ENCODE measurements at places on chromosomes 3 and 15.

DNA sequence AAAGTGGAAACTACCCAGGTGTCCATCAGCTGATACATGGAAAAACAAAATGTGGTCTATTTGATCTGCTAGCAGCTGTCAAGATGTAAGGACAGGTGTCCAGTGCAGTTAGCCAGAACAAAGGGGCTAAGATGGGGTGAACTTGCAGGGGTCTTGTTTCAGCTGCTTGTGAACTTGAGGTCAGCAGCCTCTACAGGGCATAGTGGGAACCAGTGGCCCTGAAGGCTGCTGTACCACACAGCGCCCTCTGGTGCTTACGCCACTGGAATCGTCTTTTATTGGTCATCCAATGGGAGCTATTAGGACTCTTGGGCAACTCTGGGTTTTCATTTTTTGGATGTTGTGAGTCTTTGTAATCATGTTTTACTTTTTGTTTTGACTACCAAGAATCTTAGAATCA is 62.2 kb upstream of the CTSH start:
- no peak for DNase-seq

DNA sequence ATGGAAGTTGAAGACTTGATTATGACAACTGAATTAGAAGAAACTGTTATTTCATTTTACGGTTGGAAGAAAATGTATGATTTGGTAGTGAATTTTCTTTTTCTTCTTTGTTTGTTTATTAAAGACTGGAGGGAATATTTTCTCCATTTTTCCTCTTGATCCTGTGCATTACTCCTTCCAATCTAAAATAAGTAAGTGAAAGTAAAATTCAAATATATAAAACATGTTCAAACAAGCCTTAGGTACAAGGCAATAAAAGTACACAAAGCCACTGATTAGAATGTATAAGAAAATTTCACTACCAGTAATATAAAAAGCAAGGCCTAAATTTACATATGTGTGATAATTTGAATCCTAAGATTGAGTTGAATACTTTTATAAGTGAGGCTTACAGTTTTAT is 181.2 kb upstream of the MME start:
- DNase-seq: no peak

DNA sequence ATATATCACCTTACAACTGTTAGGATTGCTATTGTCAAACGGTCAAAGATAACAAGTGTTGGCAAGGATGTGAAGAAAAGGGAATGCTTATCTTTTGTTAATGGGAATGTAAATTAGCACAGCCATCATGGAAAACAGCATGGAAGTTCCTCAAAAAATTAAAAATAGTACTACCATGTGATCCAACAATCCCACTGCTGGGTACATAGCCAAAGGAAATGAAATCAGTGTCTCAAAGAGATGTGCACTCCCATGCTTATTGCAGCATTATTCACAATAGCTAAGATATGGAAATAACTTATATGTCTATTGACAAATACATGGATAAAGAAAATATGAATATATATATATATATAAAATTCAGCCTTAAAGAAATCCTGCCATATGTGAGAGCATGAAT is 274.6 kb downstream of the EDEM1 start:
- no peak for DNase-seq

GRCh38 chr3:137011153-137011552 is 53.4 kb downstream of the IL20RB start:
- DNase-seq: no peak

DNA sequence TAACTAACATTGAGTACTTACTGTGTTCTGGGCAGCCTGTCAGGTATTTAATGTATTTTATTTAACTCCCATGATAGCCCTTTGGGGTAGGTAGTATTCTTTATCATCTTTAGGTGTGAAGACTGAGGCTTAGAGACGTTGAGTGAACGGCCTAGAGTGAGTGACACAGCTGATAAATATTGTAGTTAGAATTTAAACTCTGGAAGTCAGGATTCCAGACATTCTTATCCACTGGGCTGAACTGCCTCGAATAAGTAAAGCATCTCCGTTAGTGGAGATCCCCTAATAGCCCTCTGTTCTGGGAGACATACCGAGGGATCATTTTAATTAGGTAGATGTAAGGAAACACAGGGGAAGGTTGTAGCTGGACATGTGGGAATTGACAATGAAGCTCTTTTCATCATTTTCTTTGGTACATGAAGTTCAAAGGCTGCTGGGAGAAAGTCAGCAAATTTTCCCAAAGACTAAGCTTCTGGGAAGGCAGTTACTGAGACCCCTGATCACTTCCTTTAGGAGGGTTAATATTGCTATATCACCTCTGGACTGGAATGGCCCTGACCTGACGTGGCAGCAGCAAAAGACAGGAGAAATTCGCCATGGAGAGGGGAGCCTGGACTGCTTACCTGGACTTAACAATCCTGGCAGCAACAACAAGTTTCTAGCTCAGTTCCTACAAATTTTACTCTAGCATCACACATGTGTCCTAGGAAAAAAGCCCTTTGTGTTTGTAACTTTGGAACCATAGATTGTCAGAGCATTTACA is 11.7 kb upstream of the PDCD6IP start:
- DNase-seq: no peak

GRCh38 chr15:53811530-53811929 is 52.1 kb upstream of the WDR72 start:
- no peak for DNase-seq

- DNase-seq: no peak
These were observed 9.1 kb upstream of the ADPRH start for GRCh38 chr3:119570229-119570628.

- DNase-seq: no peak
These were observed 18.8 kb upstream of the GASK1A start for GRCh38 chr3:42960282-42960681.

DNA sequence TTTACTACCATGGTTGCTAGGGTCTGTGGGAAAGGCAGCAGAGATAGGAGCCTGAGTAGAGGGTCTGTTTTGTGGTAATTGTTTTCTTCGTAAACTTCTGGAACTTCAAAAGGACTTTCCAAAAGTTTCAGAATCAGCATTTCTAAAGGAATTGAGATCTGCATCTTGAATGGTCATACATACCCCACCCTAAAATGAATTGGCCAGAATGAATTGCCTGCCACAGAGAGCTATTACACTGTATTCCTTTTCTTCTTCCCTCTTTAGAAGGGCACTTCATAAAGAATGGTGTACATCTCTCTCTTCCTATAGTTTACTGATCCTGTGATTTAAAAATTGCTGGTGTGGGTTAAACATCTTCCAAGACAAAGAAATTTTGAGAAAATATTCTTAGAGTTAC is 525.7 kb downstream of the NLGN1 start:
- DNase-seq: no peak

- DNase-seq: no peak
These were observed 1.9 kb downstream of the RUBCN start for GRCh38 chr3:197734667-197735318.

- no peak for DNase-seq
These were observed 66.1 kb downstream of the FILIP1L start for GRCh38 chr3:100048248-100048647.

DNA sequence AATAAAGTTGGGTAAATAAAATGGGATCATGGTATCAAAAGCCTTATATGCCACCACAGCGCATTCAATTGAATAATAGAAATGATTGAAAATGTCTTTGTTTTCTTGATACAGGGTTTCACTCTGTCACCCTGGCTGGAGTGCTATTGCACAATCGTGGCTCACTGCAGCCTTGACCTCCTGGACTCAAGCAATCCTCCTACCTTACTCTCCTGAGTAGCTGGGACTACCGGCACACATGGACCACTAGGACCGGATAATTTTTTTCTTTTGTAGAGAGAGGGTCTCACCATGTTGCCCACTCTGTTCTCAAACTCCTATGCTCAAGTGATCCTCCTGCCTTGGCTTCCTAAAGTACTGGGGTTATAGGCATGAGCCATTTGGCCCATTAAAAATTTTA is 33.8 kb upstream of the BBX start:
- no peak for DNase-seq

- DNase-seq: no peak
These were observed 31.3 kb upstream of the IQSEC1 start for GRCh38 chr3:13104511-13104910.

- no peak for DNase-seq
These were observed 8.7 kb downstream of the SPSB4 start for GRCh38 chr3:141059816-141060215.

- DNase-seq: no peak
These were observed 6.6 kb downstream of the MAP2K5 start for GRCh38 chr15:67548862-67549651.

GRCh38 chr15:51841406-51842040 is 12.1 kb downstream of the TMOD3 start:
- no peak for DNase-seq

- no peak for DNase-seq
These were observed 42.4 kb downstream of the OIP5 start for GRCh38 chr15:41289953-41290352.

DNA sequence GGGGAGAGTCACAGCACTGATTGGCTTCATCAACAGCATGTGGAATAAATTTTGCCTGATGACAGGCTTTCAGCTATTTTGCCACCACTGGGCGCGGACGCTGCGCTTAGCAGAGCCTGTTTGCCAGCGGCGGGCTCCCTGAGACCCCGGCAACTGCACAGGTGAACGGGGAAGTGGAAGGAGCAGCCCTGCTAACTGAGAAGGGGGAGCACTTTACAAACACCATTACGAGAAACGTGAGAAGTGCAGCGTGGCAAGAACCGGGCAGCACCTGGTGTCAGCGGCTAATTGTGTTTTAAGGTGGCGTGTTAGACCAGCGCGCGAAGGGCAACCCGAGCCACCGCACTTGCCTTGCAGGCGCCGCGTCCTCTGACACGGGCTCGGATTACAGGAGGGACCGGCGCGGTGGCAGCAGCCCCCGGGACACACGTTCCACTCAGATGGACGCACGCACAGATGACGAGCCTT is 307.8 kb upstream of the ARRDC4 start:
- no peak for DNase-seq

- DNase-seq: no peak
These were observed 55.6 kb downstream of the CYP11A1 start for GRCh38 chr15:74311734-74312444.

DNA sequence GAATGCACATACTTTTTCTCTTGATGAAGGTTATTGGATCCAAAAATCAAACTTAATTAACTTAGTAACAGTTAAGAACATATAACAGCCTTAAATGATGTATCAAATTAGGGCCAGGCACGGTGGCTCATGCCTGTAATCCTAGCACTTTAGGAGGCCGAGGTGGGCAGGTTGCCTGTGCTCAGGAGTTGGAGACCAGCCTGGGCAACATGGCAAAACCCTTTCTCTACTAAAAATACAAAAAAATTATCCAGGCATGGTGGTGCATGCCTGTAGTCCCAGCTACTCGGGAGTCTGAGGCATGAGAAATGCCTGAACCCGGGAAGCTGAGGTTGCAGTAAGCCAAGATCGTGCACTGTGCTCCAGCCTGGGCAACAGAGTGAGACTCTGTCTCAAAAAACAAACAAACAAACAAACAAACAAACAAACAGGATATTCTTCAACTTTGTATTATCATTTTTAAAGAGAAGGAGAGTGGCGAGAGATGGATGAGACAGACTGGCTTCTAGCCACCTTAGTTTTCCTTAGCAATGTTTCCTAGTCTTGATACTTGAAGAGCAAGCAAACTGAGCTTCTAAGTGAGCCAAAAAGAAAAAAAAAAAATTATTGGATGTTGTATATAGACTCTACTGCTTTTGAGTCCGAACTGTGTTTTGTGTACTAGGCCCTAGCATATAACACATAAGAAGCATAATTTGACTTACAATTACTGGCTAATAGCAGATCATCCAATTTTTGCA is 13.8 kb downstream of the SPRED1 start:
- DNase-seq: no peak
